ENCODE measurements at places on chromosomes 11 and 22.

GRCh38 chr11:77672264-77672663, 34.7 kb upstream of the CLNS1A start:
- no peak for DNase-seq

DNA sequence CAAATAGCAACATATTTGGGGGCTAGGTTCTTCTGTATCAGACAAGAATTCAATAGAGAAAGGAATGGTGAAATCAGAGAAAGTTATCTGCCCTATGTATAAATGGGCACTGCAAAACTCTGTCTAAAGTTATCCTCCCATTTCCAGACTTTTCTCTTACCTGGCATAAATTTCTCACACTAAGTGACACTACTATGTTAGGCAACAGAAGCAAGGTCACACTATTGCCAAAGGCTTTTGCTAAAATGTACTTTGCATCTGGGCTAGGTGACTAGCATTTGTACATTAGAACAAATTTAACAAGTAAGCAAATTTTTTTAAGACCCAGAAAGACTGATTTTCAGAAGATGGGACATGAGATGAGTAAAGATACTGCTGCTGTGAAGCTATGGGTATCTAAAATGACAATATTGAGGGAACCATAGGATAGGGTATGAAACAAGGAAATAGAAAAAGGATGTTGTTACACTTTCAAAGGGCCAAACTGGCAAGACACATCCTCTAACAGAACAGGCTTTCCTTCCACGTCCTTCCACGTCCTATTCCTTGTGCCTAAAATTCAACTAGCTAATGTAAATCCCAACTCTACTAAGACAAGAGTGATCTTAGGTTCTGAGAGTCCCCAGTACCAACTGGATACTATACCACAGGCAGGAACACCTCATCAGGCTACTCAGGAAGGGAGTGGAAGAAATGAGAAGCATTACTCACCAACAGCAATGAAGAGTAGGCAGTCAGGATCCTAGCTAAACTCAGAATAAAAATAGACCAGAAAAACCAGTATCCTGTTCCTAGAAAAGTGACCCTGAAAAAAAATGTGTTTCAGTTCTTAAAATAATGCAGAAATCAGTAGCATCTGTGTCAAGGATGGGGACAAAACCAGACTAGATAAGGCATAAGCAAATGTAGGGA, 22.6 kb downstream of the GDPD4 start:
- DNase-seq, result no peak

DNA sequence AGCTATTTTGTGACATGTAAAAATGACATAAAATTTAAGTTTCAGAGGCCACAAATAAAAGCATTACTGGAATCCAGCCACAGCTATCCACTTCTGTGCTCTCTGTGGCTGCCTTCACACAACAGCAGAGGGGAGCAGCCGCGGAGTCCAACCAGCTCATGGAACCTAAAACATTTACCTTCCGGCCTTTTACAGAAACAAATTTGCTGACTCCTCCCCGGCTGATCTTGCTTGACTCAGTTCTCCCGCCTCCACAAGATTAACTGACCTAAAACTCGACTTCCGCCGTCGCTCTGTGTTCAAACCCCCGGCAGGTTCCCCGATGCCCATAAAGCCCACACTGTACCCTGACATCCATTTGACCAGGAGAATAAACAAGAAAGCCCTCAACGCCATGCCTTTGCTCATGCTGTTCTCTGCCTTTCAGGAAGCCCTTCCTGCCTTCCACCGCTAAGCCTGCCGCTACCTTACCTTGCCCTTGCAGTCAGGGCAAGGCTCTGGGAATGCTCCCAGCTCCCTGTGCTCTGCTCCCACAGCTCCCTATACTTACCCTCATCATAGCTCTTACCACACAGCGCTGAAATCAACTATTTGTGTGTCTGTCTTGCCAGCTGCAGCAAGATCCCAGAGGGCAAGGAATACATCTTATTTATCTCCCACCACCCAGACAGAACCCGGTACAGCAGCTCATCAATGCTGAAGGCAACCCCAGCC, 35.4 kb downstream of the MICAL3 start:
- DNase-seq, result no peak

DNA sequence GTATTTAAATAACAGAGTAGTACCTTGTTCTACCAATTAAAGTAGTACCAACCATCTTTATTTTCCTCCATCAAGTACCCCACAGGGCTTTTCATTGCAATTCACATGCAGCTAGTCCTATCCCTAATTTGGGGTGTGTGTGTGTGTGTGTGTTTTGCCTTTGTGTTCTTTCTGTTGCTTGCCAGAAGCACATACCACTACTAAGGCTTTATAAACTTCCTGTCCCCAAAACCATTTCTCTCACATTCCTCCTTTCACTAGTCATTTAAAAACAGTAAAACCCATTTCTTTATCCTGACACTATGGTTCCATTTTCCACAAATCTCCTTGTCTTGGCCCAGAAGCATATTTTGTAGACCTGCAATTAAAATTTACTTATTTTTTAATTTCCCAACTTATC, 54.6 kb downstream of the SLC36A4 start:
- DNase-seq, result no peak

Data from GM13977 (cell line).